ENCODE measurements at places on chromosomes 2 and 18. TPM values are rescaled to one million over a fixed set of nuclear protein-coding genes. Genes with fewer than 3 reads are reported as not detected.

DNA sequence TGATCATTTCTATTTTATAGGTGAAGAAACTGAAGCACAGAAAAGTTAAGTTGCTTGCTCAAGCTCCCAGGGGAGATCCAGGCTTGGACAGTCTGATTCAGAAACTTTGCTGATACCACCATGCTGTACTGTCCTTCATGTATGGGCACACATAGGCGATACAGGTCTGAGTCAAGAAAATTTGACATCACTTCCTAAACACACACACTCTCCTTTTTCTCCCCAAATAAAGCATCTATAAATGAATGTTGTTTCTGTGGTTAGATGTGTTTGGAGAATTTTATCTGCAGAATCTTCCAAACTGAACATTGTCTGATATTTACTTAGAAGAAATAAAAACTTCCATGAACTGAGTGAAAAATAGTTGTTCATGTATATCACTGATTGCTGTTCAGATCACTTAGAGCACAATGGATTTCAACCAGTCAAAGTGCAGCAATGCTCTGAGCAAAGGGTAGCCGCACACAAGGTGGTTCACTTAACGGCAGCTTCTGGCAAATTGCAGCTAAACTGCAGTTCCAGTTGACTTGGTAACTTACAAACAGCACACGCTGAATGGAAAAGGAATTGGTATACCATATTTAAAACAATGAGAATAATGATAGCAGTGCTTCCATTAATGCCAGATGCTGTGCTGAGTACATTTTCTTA is 10.0 kb upstream of the AGFG1 start:
- no peak for DNase-seq

DNA sequence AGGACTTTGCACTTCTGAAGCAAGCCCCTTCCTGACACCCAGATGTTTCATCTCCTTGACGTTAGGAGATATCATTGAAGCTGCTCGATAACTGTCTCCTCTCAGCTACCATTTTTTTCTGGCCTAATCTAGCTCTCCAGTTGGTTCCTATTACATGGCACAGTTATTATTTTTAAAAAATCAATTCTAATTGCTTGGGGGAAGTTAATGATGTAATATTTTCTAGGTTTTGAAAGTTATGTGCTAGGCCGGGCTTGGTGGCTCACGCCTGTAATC is 22.5 kb upstream of the RAB31 start:
- DNase-seq, result no peak

The SCN7A gene
- total RNA-seq, result not detected

DNA sequence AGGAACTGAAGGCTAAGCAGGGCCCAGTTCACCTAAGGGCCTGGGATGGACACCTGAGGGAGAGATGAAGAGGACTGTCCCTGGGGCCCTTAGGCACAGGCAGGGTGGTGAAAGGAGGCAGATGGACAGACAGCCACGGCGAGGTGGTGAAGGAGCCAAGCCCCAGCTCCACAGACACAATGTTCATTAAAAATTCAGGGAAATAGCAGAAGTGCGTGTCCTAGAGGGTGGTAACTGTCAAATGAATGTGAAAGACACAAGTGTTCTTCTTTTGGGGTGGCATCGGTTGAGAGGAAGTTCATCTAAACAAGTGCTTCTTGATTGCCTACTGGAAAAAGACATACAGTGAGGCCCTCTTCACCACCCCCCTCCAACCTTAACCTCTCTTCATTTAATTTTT is 76.2 kb upstream of the SIX2 start:
- DNase-seq, result no peak

DNA sequence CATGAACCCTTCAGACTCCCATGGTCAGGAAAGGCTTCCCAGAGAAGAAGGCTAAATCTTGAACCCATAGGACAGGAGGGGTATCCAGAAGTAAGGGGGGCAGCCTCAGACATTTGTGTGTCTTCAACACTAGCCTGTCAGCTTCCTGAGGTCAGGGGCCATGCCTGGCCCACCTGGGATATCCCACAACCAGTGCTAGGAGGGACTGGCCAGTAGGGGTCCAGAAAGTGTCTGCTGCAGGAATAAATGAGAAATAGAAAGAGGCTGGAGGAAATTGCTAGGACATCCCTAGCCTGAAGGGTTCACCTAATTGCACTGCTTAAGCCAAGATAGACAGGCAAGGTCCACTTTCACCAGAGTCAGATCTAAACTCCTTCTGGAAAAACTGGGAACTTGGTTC is 799.6 kb upstream of the ID2 start:
- DNase-seq, result no peak

- DNase-seq, result no peak
Observed at GRCh38 chr2:58908501-58909154, 667.5 kb upstream of the FANCL start.

DNA sequence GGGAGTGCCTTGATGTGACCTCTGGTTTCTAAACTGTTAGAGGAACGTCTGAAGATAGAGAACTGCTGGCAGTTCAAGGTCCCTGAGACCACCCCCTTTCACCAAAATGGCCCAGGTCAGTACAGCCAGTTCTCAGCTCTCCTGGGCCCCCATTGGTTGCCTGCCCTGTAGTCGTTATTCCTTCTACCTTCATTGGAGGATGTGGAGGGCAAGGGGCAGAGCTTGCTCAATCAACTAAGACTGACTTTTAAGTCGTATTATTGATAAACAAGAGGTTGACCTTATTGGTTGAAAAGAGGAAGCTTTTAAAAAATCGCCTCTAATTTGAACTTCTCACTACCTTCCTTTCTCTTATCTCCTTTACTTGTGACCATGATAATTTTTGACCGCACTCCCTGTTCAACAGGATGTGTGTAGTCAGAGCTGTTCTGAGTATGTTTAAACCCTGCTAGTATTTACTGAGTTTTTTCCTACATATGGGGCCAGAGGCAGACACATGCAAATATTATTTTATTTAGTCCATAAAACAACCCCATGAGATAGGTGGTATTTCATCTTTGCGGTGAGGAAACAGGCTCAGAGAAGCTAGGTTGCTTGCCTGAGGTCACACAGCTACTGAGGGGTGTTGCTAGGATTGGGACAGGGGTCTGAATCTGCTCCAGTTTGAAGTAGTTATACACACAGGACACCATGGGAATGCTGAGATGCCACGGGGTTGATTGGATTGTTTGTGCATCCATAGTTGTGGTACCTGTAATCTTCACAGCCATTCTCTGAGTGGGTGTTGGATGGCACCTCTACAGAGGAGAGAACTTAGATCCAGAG is 65.9 kb downstream of the TMEM247 start:
- DNase-seq, result no peak

DNA sequence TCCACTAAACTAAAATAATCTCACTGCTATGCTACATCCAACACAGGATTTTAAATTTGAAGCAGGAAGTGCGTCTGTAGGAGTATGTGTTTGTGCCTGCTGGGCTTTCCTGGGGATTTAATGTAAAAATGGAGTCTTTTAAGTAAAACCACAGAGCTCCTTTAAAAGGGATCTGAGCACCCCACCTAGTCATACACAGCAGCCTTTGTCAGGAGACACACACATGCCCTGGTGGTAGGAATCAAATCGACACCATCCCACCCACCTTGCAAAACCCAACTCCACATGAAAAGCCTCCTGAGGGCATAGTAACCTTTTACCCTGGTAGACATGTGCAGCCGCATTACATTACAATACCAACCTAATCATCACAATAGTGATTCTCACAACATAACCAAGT is 29.1 kb downstream of the UXS1 start:
- DNase-seq, result no peak

The KYNU gene
- 0.39 TPM for total RNA-seq

DNA sequence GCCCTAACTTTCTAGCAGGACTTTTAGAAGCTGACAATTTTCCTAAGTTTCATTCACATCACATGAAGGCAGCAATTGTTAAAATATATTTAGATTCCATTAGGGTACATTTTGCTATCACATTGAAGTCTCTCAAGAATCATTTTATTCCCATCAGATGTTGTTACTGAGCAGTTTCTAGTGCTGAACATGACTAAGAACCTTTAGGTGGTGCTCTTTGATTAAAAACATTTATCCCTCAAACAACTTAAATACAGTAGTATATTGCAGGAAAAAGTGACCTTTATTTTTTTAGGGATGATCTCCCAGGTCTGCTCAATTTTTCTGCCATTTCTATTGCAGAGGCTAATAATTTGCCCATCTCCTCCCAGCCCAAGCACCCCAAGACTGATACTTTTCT is 22.9 kb upstream of the NARS1 start:
- DNase-seq, result no peak
